ENCODE measurements at places on chromosomes 1 and 21. TPM values are rescaled to one million over a fixed set of nuclear protein-coding genes. Genes with fewer than 3 reads are reported as not detected.

- no peaks in the 10 kb centered on the region for H3K27me3 ChIP-seq
- DNase-seq: no peak
- H3K27ac ChIP-seq: no peak overlapping the region
- H3K4me3 ChIP-seq: no peak overlapping the region
- H3K4me1 ChIP-seq: no peaks in the 10 kb centered on the region
- no peaks in the 10 kb centered on the region for H3K36me3 ChIP-seq
Measured at GRCh38 chr1:221011145-221011544, 131.9 kb downstream of the HLX start.

Gene PCNX2
- total RNA-seq: 46.1 TPM

DNA sequence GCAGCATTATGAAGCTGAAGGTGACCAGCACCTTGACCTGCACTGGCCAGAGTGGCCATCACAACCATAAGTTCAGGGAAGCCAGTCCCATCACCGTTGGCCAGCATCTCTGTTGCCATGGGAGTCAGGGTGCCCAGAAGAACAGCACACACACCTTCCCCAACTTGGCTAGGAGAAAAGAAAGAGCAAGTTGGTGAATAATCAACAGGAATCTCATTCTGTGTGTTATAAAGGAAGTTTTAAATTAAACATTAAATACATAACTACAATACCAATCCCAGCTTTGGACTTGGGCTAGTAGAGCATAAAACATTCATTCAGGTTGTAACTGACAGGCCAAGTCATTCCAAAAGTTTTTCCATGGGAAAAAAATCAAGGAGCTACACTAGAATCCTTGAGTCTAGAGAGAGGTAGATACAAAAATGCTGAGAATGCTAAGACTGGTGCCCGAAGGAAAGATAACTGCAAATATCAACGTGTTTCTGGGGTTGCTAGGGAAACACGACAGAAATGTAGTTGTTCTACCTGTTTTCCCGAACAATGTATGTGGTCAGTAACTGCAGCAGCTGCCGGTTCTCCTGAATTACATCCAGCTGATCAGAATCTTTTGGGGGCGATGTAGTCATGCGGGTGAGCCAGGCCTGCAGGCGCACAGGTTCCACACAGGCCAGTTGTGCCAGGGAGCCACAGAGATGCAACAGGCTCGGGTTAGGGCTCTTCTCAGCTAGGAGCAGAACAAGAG lies 45.6 kb downstream of the UBR4 start:
- no peaks in the 10 kb centered on the region for H3K4me1 ChIP-seq
- peaks cover 97% of the 10 kb centered on the region for H3K36me3 ChIP-seq
- no peak overlapping the region for H3K4me3 ChIP-seq

- H3K4me3 ChIP-seq: no peak overlapping the region
- no peak for DNase-seq
- H3K36me3 ChIP-seq: no peaks in the 10 kb centered on the region
- H3K4me1 ChIP-seq: no peaks in the 10 kb centered on the region
- no peaks in the 10 kb centered on the region for H3K27me3 ChIP-seq
Measured at GRCh38 chr1:166031932-166032571, 134.7 kb downstream of the FAM78B start.

DNA sequence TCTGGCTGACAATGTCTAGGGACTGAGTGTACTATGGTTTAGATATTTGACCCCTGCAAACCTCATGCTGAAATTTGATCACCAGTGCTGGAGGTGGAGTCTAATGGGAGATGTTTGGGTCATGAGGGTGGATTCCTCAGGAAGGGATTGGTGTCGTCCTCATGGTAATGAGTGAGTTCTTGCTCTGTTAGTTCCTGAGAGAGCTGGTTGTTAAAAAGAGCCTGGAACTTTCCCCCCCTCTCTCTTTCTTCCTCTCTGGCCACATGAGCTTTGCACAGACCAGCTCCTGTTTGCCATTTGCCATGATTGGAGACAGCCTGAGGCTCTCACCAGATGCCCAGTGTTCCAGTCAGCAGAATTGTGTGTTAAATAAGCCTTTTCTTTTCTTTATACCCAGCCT lies 36.6 kb upstream of the CNIH3 start:
- H3K4me3 ChIP-seq: no peak overlapping the region
- no peak overlapping the region for H3K27ac ChIP-seq
- no peaks in the 10 kb centered on the region for H3K4me1 ChIP-seq
- no peak for DNase-seq
- H3K36me3 ChIP-seq: no peaks in the 10 kb centered on the region

Gene TDRD5
- total RNA-seq: 1.3 TPM

GRCh38 chr1:168676861-168677260 lies 52.1 kb downstream of the DPT start:
- H3K27ac ChIP-seq: no peak overlapping the region
- DNase-seq: no peak
- no peaks in the 10 kb centered on the region for H3K36me3 ChIP-seq

DNA sequence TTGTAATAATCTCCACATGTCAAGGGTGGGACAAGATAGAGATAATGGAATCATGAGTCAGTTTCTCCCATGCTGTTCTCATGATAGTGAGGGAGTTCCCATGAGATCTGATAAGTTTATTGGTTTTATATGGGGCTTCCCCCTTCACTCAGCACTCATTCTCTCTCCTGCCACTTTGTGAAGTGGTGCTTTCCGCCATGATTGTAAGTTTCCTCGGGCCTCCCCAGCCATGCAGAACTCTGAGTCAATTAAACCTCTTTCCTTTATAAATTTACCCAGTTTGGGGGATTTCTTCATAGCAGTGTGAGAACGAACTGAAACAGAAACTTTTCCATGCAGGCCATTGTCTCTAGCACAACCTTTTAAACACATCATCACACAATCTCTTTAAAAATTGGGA lies 221.5 kb upstream of the BRINP3 start:
- H3K27me3 ChIP-seq: no peaks in the 10 kb centered on the region
- H3K4me3 ChIP-seq: no peak overlapping the region
- H3K27ac ChIP-seq: no peak overlapping the region
- no peaks in the 10 kb centered on the region for H3K36me3 ChIP-seq
- DNase-seq: no peak

- DNase-seq: peak; percentile 23
- H3K4me3 ChIP-seq: no peak overlapping the region
- no peaks in the 10 kb centered on the region for H3K4me1 ChIP-seq
Measured at GRCh38 chr1:33097137-33097611, 16.2 kb downstream of the AZIN2 start.

- no peak for DNase-seq
- no peak overlapping the region for H3K27ac ChIP-seq
- H3K36me3 ChIP-seq: no peaks in the 10 kb centered on the region
- H3K4me3 ChIP-seq: peak overlapping the region; percentile 63
Measured at GRCh38 chr1:33180911-33181890, 642 bp downstream of the TRIM62 start.

DNA sequence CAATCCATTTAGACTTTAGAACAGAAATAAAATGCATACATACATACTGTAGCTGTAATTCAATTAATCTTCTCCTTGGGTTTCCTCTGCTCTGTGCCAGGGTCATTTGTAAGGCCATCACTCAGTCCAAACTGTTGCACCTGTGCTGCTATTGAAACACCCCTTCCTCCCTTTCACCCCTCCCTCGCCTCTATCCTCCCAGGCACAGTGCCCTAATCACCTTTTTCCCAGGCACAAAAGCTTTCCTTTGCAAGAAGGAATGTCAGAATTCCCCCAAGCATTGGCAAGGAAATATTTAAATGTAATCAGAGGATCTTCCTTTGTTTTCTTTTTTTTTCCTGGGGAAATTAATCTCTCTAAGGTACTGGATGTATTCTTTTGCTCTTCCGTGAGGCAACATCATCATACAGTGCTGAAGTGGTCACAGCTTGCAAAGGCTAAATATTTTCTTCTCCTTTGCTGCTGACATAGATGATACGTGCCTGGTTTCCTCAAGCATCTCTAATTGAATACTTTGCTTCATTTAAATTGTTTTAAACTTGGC lies 339.3 kb upstream of the NR5A2 start:
- no peak overlapping the region for H3K4me3 ChIP-seq
- H3K27ac ChIP-seq: no peak overlapping the region
- DNase-seq: no peak

Gene IPO9
- total RNA-seq: 124 TPM

GRCh38 chr1:169860750-169861149 lies 32.9 kb downstream of the SCYL3 start:
- H3K4me3 ChIP-seq: no peak overlapping the region
- H3K4me1 ChIP-seq: no peaks in the 10 kb centered on the region

DNA sequence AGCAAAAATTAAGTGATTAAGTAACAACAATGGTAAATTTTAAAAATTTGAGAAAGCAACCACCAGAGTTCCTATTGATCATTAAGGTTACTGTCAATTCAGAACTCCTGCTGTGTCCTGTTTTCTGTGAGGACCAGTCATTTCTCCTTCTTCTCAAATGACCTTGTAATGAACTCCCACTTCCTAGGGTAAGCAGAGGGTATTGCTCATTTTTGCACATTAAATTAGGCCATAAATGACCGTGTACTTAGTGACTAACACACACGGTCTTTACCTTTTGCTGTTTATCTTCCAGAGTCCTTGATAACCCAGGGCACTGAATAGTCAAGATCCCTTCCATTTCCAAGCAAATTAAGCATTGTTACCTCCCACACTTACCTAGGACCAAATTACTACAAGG lies 227.5 kb upstream of the LYPLAL1 start:
- no peak overlapping the region for H3K4me3 ChIP-seq
- H3K36me3 ChIP-seq: no peaks in the 10 kb centered on the region
- H3K4me1 ChIP-seq: no peaks in the 10 kb centered on the region
- H3K27ac ChIP-seq: no peak overlapping the region

DNA sequence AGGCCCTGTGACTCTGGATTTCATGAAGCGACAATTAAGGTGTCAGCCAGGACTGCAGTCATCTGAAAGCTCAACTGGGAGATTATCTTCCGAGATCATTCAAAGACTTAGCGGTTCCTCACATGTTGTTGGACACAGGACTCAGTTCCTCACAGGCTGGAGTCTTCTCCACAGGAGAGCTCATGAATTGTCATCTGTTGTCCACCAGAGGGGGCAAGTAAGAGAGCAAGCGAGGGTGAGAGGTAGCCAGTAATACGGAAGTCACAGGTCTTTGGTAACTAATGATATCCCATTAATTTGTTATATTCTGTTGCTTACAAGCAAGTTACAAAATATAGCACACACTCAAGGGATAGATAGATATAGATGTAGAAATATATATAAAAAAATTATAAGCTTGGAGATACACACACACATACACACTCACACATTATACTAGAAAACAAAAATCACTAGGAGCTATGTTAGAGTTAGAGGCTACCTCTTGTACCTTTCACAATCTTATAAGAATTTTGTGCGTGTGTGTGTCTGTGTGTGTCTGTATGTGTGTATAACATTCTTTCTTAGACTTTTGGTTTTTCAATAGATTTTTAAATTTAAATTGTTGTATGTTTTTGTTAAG lies 1695.3 kb downstream of the BRINP3 start:
- no peak overlapping the region for H3K4me3 ChIP-seq
- H3K4me1 ChIP-seq: no peaks in the 10 kb centered on the region
- DNase-seq: peak; percentile 23
- H3K27ac ChIP-seq: no peak overlapping the region

DNA sequence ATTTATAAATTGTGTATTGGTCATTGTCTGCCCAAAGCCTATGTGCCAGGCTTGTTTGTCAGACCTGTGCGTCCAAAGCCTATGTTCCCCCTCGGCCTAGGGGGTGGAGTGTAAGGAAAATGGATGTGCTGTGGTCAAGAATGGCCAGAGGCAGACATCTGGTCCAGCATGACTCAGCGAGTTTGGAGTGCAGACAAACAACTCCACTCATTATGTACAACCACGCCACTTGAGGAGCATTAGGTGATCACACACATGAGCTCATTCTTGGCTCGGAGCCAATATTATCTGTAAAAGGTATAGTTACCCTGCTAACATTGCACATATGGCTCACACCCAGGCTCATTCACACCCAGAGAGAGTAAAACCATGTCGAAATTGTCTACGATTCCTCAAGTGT lies 1047.6 kb upstream of the ADGRL4 start:
- no peak overlapping the region for H3K27ac ChIP-seq
- no peaks in the 10 kb centered on the region for H3K27me3 ChIP-seq
- H3K36me3 ChIP-seq: no peaks in the 10 kb centered on the region
- no peak overlapping the region for H3K4me3 ChIP-seq
- H3K4me1 ChIP-seq: no peaks in the 10 kb centered on the region
- no peak for DNase-seq

DNA sequence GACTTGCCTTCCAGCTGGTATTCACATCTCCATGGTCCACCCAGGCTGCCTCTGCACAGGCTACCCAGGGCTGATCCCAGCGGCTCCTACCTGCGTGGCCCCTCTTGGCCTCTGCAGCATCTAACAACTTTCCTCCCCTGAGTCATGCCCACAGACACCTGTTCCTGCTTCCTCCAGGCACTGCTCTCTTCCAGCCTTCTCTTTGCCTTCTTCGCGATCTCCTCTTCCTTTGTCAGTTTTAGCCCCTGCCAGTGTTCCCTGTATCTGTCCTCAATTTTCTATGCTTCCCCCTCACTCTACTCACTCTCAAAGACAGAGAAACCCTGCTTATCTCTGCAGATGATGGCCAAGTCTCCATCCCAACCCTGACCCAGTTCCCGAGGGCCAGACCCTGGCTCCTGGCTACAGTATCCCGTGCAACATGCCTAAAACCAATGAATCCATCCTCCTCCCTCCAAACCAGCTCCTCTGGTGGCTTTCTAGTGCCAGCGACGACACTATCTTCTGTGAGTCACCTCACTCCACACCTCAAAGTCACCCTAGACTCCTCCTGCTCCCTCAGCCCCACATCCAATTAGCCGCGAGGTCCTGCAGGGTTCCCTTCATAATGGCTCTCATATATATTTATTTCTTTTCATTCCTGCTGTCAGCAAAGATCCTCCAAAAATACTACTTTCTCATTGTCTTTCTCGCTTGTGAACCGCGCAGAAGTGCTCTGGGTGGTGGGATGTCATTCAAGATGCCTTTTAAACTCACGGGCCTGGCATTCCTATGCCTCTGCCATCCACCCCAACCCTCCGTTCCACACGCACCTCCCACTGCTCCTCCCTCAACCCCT lies 259.2 kb downstream of the TOMM20 start:
- H3K36me3 ChIP-seq: no peaks in the 10 kb centered on the region
- no peak overlapping the region for H3K27ac ChIP-seq
- H3K4me1 ChIP-seq: no peaks in the 10 kb centered on the region
- H3K27me3 ChIP-seq: no peaks in the 10 kb centered on the region

Gene C1orf115
- total RNA-seq: 6.4 TPM

Gene DNAJC11
- 90.9 TPM for total RNA-seq
